ENCODE measurements at places on chromosomes 7 and 10. TPM values are rescaled to one million over a fixed set of nuclear protein-coding genes. Genes with fewer than 3 reads are reported as not detected.

The PNLIPRP2 gene
- total RNA-seq: not detected

DNA sequence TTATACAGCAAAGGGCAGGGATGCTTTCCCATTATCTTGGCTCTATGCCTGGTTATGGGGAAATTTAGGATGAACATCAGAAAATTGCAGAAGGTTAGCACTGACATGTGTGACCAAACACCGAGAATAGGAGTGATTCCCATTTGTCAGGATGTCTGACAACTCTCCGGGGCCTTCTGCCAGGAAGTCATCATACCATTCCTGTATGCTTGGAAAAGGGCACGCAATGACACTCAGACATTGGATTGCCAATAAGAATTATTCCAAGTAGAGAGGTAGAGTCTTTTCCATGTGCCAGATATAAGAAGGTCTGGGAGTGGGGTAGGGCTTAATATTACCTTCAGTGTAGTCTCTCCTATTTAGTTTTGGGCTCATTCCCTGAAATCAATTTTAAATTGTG, 82.3 kb downstream of the MTPN start:
- no peak for DNase-seq

The MKX gene
- not detected for total RNA-seq

GRCh38 chr7:66696774-66697191, 43.8 kb upstream of the RABGEF1 start:
- no peak for DNase-seq

The GATA3 gene
- 128 TPM for total RNA-seq

The ZNF727 gene
- 0.58 TPM for total RNA-seq

DNA sequence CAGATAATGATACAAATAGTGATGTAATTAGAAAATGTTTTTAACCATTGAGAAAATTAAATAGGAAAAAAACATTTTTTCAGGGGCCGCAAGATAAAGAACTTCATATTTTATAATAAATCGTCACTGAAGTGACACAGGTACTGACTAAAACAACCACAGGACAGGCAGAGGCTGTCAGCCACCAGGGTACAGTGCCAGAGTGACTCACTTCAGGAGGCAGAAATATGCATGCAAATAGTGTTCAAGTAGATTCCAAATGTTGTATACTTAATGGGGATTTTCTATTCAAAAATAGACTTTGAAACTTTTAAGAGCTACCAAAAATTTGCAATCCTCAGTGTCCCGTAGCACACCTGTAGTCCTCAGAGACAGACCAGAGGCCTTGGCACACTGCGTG, 68.6 kb downstream of the FRMPD2 start:
- no peak for DNase-seq

The CFAP58 gene
- not detected for total RNA-seq

- no peak for DNase-seq
These were observed 26.7 kb downstream of the TRIM8 start for GRCh38 chr10:102670871-102671434.

- DNase-seq: no peak
These were observed 109.5 kb downstream of the ADCY1 start for GRCh38 chr7:45683556-45684148.

The PLXNA4 gene
- 0.75 TPM for total RNA-seq

- DNase-seq: no peak
These were observed 125.6 kb downstream of the FANK1 start for GRCh38 chr10:126021833-126022500.

The DENND2A gene
- not detected for total RNA-seq

The KLF14 gene
- total RNA-seq: not detected

- DNase-seq: no peak
These were observed 101.3 kb upstream of the GHITM start for GRCh38 chr10:84038035-84038434.

The RAB19 gene
- total RNA-seq: 2.8 TPM

The ST8SIA6 gene
- 0.34 TPM for total RNA-seq

The FAM25C gene
- total RNA-seq: not detected

GRCh38 chr10:118725886-118726500, 28.8 kb downstream of the CACUL1 start:
- no peak for DNase-seq

DNA sequence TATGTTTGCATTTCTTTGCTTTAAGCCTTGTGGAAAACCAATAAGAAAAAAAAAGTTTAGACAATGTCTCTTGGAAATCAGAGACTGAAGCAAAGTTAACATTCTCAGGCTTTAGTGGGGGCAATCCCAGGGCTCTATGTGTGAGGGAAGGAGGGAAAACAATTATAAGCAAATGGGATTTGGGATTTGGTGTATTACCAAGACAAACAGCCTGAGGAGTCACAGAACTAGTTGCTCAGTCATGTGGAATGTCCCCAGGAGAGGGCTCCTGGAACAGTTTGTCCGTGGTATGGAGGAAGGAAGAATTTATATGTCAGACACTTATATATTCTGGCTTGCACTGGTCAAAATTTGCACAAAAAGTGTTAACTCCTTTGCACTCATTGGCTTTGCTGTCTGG, 562.9 kb upstream of the TPK1 start:
- DNase-seq: no peak

GRCh38 chr10:98461500-98461842, 14.7 kb upstream of the HPS1 start:
- no peak for DNase-seq

- DNase-seq: no peak
These were observed 101.3 kb upstream of the CTBP2 start for GRCh38 chr10:125261491-125262186.

The SLC25A40 gene
- 9.4 TPM for total RNA-seq
